ENCODE measurements at places on chromosomes 1 and 21. TPM values are rescaled to one million over a fixed set of nuclear protein-coding genes. Genes with fewer than 3 reads are reported as not detected.

DNA sequence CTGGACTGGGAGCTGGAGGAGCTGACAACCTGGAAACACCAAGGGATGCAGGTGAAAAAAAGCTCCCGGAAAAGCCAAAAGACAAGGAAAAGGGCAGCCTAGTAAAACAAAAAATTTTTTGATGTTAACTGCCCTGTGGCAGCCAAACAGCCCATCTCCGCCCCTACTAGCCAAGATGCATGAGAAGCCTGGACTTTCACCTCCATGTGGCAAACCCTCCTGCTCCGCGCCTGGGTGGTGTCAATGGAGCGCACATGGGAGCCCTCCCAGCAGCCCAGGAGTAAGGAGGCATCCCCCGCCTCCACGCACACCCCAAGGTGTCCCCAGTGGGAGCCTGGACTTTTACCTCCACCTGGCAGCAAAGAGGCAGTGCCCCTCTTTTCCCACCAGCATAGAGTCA, 30.5 kb downstream of the LEMD1 start:
- DNase-seq: no peak

The TMEM54 gene
- total RNA-seq: 167 TPM

DNA sequence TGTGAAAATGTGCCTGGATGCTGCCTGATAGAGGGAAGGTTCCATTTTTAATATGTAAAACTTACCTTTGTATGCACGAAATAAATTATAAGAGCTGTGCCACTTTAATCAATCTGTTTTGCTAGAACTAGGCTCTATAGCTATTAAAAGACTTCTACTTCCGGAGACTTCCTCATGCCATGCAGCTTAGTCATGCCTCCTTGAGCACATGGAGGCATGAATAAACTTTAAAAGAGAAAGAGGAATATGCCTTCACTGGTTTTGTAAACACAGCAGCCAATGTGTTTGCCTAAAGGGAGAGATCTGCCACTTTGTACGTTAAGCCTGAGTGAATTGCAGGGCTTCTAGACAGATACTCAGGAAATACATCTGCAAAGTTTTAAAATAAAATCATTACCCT, 604.6 kb downstream of the LRRIQ3 start:
- peak; percentile 89 for DNase-seq

DNA sequence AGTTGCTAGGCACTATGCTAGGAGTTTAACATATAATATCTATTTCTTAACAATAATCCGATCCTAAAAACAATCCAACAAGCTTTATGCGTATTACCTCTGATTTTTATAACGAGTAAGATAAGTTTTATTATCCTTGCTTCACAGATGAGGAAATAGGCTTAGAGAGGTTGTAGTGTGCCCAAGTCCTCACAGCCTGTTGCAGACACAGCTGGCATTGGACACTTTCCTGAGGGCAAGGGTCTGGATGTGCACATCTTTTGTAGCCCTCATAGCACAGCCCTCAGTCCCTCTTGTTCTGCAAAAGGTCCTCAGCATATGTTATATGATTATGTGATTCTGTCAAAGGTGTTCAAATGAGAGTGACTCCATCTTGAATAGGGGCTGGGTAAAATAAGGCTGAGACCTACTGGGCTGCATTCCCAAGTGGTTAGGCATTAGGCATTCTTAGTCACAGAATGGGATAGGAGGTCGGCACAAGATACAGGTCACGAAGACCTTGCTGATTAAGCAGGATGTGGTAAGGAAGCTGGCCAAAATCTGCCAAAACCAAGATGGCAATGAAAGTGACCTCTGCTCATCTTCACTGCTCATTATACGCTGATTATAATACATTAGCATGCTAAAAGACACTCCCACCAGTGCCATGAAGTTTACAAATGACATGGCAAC, 75.7 kb upstream of the F3 start:
- DNase-seq: peak; percentile 96

The MMEL1 gene
- total RNA-seq: 0.13 TPM

DNA sequence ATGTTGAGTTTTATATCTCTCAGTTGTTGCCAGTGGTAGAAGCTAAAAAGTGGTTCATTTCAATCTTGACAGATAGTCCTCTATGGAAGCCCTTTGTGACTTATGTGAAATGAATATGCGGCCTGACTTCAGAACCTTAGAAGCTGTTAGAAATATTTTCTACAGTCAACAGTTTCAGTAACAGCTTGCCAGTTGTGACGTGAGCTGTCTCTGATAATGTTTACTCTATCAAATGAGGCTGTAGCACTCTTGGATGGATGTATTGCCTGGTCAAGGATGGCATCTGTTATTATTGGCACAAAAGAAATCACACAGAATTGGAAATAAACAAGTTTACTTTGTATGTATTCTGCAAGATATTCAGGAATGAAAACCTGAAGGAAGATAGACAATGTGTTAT, 31.9 kb downstream of the SNX7 start:
- DNase-seq: no peak

The NBPF19 gene
- 6.1 TPM for total RNA-seq

GRCh38 chr1:158149175-158149574, 31.5 kb upstream of the CD1D start:
- DNase-seq: no peak

The CCDC28B gene
- total RNA-seq: 2.9 TPM

DNA sequence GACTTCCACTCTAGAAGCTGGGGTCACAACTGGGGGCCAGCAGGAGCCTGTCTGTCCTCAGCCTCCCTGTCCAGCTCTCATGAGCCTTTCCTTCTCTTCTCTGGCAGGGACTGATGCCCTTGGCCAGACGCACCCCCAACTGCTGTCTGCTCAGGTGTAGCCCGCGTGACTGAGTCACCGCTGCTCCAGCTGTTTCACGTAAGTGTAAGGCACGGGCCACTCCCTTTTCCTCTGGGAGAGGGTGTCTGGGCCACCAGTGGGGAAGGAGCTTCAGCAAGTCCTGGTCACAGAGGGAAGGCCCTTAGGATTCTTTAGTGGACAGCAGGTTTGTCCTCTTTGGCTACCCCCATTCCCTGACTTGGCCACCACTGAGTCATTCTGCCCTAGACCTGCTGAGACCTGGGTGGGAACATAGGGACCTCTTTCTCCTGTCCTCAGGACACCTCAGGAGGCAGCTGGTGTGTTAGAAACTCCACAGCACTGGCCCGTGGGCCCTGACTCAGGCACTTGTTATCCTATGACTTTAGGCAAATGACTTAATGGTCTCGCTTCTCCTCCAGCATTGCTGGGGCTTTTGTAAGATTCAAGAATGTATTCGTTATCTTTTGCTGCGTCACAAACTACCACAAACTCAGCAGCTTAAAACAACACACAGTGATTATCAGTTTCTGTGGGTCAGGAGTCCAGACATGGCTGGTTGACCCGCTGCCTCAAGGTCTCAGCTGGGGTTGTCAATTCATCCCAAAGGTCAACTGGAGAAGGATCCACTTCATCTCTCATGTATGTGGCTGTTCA, 64.8 kb downstream of the FAM163A start:
- DNase-seq: peak; percentile 18

The SOX13 gene
- total RNA-seq: 8.8 TPM

The MTARC2 gene
- total RNA-seq: 1.7 TPM

DNA sequence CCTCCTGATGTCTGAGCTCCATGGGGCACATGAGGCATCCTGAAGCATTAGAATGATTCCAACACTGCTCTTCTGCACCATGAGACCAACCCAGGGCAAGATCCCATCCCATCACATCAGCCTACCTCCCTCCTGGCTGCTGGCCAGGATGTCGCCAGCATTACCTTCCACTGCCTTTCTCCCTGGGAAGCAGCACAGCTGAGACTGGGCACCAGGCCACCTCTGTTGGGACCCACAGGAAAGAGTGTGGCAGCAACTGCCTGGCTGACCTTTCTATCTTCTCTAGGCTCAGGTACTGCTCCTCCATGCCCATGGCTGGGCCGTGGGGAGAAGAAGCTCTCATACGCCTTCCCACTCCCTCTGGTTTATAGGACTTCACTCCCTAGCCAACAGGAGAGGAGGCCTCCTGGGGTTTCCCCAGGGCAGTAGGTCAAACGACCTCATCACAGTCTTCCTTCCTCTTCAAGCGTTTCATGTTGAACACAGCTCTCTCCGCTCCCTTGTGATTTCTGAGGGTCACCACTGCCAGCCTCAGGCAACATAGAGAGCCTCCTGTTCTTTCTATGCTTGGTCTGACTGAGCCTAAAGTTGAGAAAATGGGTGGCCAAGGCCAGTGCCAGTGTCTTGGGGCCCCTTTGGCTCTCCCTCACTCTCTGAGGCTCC, 11.1 kb upstream of the RASSF5 start:
- no peak for DNase-seq

DNA sequence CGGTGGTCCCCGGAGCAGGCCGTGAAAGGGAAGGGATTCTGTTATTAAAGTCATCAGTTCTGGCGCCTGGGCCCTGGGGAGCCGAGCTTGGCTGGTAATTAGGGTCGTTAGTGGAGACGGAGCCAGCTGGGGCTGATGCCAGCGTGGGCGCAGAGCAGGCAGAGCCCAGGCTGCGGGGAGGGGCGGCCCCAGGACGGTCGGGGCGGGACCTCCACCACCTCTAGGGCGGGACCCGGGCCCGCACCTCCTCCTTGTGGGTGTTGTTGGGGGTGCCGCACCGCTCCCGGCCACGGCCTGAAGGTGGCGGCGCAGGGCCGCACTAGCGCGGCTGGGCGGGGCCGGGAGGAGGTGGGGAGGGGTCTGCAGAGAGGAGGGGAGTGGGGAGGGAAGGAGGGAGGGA, 470.6 kb downstream of the PTPRU start:
- DNase-seq: no peak

- DNase-seq: no peak
Measured at GRCh38 chr1:212514782-212515181, 82.1 kb downstream of the NENF start.

The PROK1 gene
- not detected for total RNA-seq

- no peak for DNase-seq
Measured at GRCh38 chr1:190476321-190476720, 1.3 kb downstream of the BRINP3 start.

GRCh38 chr1:201207046-201207445, 16.4 kb downstream of the IGFN1 start:
- no peak for DNase-seq

The CLCNKB gene
- total RNA-seq: under 0.01 TPM

The FCRL1 gene
- total RNA-seq: not detected

DNA sequence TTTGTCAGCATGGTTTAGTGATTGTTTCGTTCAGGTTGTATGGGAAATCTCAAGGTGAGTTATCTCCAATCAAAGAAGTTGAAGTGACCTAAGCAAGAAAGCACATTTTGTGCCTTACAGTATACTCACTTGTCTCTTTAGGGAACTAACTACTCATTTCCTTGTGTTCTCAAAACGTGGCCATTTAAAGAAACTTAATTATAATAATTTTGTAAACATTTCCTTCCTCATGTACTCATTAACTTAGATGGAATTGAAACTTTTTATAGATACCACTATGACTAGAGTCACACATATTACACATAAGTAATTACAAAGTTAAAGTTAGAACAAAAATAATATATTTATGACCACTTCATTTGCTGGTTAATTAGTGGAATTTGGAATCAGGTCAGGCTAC, 552.6 kb downstream of the MRPL39 start:
- no peak for DNase-seq

The B3GALT2 gene
- not detected for total RNA-seq

The CRYAA gene
- not detected for total RNA-seq

DNA sequence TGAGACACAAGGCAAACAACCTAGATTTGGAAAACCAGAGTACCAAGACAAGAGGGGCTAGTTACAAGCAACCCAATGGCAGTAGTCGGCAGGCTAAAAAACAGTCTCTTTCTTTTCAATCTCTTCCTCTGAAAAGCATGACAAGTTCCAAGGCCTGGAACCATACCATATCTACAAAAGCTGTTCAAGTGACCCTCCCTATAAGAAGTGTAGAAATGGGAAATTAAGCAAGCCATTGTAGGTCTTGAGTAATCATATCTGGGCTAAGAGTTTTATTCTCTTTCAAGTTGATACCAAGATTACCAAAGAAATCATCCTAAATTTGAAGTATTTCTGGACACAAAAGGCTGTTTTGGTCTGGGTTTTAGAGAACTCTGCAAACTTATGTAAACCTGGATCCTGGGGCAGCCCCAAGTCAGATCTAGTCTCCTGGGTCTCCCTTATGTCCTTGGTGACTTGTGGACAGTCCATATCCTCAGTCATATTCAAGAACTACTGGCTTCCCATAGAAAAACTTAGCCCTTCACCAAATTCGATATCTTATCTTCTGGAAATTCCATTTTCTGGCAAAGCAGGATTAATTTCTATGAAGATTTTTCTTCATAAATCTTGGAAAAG, 24.7 kb downstream of the FMO3 start:
- no peak for DNase-seq

GRCh38 chr1:242140836-242141235, 141.9 kb upstream of the MAP1LC3C start:
- DNase-seq: no peak

DNA sequence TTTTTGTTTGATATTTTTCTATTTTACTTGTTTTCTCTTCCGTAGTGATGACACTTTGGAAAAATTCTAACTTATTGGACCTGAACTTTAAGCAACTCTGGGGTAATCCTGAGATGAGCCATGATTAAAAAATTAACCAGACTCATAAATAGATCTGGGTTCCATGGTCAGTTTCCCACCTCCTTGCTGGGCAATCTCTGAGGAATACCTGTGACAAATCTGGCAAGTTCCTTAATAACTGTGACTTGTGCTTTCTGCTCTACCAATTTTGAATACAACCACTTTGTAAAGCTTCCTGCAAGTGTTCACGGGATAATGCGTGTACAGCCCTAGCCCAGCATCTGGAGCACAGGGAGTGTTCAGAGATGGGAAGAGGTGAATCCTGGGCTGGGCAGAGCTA, 3.3 kb downstream of the OVGP1 start:
- no peak for DNase-seq

The EPS8L3 gene
- total RNA-seq: not detected

The CD1B gene
- not detected for total RNA-seq

- DNase-seq: no peak
Measured at GRCh38 chr1:156524481-156524869, 23.9 kb upstream of the MEF2D start.

DNA sequence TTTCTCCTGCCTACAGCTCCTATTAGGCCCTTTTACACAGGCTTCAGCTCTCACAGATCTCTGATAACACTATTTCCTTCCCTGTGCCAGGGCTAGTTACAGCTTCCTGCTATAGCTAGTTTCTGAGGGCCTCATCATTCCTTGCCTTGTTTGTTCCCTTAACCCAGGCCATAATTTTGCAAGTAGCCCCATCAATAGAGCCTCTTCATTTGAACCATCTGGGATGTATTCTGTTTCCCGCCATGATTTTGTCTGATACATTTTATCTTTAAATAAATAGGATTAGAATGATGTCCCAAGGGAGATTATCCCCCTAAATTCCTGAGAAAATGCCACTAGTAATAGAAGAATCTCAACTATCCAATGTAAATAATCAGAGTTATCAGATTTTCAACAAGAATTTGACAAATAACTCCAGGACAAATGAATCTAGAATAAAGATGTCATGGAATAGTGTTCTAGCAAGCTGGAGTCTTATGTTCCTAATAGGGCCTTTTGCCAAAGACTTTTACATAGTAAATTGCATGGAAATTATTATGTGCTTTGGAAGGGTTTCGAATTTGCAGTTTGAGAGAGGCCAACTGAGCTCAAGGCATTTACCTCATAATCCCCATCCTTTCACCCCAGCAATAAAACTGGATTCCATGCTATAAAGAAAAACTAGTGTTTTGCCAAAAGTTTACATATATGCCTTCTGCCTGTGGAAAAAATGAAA, 16.1 kb downstream of the IFT25 start:
- DNase-seq: no peak

The FAM76A gene
- 14.7 TPM for total RNA-seq

The TLCD4 gene
- 0.53 TPM for total RNA-seq
